ENCODE measurements at places on chromosomes 3 and 15. TPM values are rescaled to one million over a fixed set of nuclear protein-coding genes. Genes with fewer than 3 reads are reported as not detected.
A peak's percentile ranks its signal among the peaks of the same experiment; 100 is the strongest.

GRCh38 chr3:123602325-123602724 is 17.5 kb upstream of the HACD2 start:
- DNase-seq: no peak

- DNase-seq: peak; percentile 55
Observed at GRCh38 chr15:68337826-68338225, 60.3 kb downstream of the FEM1B start.

CILP gene
- not detected for total RNA-seq

GRCh38 chr3:86988235-86988634 is 2.7 kb downstream of the VGLL3 start:
- no peak for DNase-seq

- no peak for DNase-seq
Observed at GRCh38 chr3:179505534-179505933, 54.3 kb upstream of the GNB4 start.

DNA sequence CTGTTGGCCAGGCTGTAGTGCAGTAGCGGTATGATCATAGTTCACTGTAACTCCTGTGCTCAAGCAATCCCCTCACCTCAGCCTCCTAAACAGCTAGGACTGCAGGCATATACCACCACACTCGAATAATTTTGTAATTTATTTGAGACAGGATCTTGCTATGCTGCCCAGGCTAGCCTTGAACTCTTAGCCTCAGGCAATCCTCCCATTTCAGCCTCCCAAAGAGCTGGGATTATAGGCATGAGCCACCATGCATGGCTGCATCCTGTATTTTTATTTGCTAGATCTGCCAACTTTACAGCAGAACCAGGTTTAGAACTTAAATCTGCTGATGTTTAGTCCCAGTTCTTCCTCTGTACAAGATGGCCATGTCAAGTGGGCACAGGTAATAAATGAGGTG is 69.6 kb downstream of the ERC2 start:
- DNase-seq: no peak

SH2D7 gene
- not detected for total RNA-seq

GRCh38 chr15:70633103-70633831 is 130.1 kb downstream of the UACA start:
- DNase-seq: no peak

GRCh38 chr3:172106989-172107388 is 67.6 kb downstream of the FNDC3B start:
- DNase-seq: peak; percentile 38

GRM2 gene
- total RNA-seq: not detected

GRCh38 chr15:33454346-33454745 is 143.6 kb downstream of the RYR3 start:
- no peak for DNase-seq

GRCh38 chr15:71332431-71333004 is 217.2 kb downstream of the THSD4 start:
- no peak for DNase-seq

- DNase-seq: no peak
Observed at GRCh38 chr3:128275316-128276145, 122.2 kb downstream of the EEFSEC start.

GUCA1C gene
- not detected for total RNA-seq

DNA sequence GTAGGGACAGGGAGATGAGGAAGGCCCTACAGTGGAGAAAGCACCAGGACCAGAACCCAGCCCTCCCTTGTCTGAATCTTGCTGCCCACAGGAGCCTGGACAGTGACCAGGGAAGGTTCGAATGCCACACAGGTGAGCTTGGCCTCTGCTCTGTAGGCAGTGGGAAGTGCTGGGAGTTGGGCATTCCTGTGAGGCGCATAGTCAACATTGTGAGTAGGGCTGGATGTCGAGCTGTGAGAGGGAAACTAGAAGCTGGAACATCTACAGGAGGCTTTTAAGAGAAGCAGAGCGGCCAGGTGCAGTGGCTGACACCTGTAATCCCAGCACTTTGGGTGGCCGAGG is 20.3 kb upstream of the ALAS1 start:
- DNase-seq: no peak

GRCh38 chr3:1227111-1227510 is 134.3 kb downstream of the CNTN6 start:
- no peak for DNase-seq

DNA sequence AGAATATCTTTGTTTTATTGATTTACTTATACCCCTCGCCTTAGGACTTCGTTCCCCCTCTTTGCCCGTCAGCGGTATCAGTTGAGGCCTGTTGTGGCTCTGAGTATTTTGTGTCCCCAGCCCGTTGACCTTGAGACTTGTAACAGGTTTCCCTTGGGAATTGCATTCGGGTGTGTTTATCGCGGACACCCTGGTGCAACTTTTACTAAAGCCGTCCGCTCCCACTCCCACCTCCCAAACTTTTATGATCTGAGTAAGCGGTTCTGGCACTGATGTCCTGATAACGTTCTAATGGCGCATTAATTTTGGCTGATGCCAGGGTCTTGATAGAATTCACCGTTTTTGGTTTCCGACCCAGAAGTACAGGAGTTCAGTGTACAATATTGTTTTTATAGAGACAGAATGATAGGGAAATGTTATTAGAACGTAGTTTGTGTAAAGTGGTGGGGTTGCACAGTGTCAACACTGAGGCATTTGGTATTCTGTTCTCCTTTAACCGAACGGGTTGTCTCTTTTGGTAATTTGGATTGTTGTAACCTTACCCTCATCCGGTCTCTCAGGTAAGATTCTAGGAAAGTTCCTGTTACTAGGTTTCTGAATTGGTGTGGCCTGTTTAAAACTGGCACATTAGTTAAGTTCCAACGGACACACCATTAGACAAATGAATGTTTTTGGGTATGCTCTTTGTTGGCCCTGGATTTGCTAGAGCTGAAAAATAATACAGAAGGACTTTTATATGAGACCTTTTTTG is 47.8 kb downstream of the OIP5 start:
- DNase-seq: no peak

CLDN18 gene
- total RNA-seq: not detected

CLCN2 gene
- total RNA-seq: 4.0 TPM

PCOLCE2 gene
- 3.4 TPM for total RNA-seq

DNA sequence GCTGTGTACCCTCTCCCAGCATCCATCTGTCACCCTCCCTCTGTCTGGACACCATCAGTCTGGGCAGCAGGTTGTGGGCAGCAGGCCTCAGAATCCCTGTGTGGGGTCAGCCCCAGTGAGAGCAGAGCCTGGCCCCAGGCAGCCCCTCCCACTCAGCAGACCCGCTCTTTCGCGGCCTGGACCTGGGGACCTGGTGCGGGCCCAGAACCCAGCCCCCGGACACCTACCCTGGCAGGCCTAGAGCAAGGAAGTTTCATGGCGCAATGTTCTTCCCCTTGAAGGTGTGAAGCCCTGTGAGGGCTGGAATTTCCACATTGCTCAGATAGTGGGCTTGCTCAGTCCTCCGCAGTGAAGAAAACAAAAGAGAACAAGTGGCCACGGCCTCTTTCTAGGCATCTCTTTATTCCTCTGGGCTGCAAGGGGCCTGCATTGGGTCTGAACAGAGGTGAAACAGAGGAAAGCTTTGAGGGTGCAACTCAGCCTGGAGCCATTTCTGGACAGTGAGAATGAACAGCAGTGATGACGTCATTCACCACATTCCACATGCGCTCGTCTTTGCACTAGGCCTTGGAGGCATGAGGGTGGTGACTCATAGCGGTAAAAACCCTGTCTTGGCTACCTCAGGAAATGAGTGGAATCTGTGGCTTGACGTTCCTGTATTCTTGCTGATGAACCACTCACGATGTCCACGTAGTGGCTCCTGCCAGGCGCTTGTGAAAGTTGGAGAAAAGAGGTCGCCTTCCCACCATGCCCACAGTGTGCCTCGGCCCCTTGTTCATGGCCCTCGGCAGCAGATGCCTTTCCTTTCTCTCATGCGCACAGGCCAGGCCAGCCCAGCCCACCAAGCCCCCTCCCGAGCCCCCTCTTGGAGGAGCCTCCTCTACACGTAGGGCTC is 66.1 kb downstream of the SLC30A4 start:
- peak; percentile 96 for DNase-seq

SLTM gene
- 60.2 TPM for total RNA-seq

DCLK3 gene
- 0.04 TPM for total RNA-seq

PRICKLE2 gene
- total RNA-seq: 10.8 TPM

PDCD7 gene
- 25.6 TPM for total RNA-seq

DNA sequence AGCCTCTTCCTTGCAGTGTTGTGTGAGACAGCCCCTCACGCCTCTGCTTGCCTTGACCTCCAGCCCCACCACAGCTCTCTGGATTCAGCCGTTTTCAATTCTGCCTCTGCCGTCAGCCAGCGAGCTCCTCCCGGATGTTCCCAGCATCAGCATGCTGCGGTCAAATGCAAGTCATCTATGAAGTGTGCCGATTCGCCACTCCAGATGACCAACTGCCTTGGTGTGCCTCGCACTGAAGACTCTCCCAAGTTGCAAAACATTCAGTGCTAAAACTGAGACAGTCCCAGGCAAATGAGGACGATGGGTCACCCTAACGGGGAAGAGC is 30.6 kb upstream of the RASA2 start:
- no peak for DNase-seq

DNA sequence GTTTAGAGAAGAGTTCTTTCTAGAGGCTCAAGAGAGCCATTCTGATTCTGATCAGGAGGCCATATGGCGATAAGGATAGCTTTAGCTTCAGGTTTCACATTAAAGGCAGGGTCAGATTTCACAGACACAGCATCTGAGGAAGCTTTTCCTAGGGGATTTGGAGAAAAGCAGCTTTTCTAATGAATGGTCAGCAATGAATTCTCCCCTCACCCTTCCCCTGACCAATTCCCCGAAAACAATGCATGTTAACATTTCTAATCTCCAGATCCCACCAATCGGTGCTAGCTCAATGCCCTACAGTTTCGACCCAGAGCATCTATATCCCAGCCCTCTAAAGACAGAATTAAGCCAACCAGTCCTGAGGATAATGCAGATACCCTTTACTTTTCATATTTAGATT is 9.8 kb downstream of the AGBL1 start:
- DNase-seq: no peak

THBS1 gene
- 67.3 TPM for total RNA-seq

FOXB1 gene
- 0.55 TPM for total RNA-seq

GRCh38 chr3:15815696-15816095 is 17.9 kb upstream of the ANKRD28 start:
- no peak for DNase-seq

DNA sequence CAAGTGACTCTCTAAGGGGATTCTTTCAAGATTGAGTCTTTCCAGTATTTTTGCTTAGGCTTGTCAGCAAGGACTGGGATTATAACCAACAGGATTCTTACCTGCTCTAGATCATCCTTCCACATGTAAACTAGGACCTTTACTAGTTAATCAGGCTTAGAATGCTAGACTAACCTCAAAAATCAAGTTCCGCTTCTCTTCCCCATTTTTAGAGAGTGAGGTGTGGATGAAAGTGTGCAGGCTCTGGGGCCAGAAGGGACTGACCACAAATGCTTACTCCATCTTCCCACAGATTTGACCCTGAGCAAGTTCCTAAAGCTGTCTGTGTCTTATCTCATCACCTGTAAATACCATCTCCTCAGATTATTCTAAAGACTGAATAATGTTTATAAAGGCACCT is 89.5 kb upstream of the IL12A start:
- no peak for DNase-seq

ITPKA gene
- total RNA-seq: 115 TPM

DNA sequence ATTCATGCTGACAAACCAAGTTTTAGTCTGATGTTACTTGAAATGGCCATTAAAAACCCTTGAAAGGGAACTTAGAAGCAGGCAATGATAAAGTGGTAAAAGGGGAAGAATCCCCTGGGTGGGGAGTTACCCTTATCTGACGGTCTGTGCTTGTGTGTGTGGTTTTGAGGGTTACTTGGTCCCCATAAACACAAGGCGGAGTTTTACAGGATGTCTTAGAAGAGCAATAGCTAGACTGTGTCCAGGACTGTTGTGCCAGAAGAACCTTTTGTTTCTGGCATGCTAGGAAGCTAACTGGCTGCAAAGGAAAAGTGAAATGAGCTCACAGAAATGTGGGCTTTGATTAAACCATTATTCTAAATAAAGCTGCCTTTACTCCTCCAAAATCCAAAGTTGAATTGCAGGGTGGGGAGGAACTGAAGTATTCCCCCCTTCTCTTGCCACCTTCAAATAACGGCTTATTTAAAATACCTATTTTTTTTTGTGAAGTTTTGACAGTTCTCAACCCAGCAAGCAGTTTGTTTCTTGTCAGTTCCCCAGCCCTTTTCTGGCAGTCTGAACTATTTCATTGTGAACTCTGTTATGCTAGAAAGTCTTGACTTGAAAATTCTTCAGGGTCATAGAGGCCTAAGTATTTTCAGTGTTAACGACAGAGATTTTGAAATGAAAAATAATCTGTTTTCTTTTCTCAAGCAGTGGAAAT is 443.5 kb downstream of the OTOL1 start:
- DNase-seq: no peak

- no peak for DNase-seq
Observed at GRCh38 chr3:180633722-180634121, 31.8 kb downstream of the TTC14 start.

GRCh38 chr15:33912326-33912725 is 56.0 kb upstream of the CHRM5 start:
- no peak for DNase-seq

DNA sequence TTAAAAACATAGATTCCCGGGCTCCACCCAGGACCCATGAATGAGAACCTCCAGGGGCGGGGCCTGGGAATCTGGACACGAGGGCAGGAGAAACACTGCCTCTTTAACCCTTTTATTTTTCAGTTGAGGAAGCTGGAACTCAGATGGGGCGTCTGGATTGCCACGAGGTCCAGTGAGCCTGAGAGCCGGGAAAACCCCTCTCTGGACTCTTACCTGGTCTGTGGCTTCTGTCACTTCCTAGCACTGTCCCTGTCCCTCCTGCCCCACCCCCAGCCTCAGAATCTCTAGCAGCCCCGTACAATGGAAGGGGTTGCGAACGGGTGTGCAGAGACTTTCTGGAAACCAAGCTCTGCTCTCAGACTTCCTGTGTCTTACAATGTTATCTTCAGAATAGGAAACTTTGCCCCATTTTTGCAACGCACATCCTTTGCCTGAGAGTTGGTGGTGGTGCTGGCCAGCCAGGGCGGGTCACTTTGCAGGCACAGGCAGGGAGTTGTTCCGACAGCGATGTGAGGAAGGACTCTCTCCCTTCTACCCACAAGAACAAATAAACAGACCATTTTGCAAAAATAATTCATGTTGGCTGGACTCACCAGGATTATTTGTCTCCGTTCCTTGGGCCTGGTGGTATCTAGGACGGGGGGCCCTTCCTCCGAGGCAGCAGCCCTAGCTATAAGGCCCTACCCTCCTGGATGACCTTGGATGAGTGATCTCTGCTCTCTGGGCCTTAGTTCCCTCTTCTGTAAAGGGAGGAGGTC is 59.1 kb downstream of the SMAD6 start:
- DNase-seq: no peak

TM4SF18 gene
- total RNA-seq: not detected

PCLAF gene
- total RNA-seq: 2.6 TPM

DNA sequence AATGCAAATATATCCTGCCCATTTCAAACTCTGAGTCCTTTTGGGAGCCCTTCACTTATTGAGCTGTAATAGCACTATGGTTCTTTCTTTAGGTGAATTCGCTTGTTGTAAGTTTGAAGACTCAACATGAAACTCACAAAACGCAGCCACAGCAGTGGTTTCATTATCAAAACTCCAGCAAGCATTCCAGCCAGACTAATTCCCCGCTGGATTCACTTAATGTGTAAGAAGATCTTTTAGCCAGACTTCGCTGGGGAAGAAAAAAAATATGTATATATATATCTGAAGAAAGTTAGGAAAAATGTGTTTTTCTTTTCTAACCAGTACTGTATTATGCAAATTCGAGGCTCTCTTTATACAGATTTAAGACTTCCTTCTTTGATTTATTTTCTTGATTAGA is 241.1 kb downstream of the WNT5A start:
- no peak for DNase-seq

SLC51B gene
- total RNA-seq: not detected
